Uterus (tissue), 4 donors: ENCODE measurements at places on chromosomes 7 and 10. TPM values are rescaled to one million over a fixed set of nuclear protein-coding genes. Genes with fewer than 3 reads are reported as not detected.

- DNase-seq = no peak
These were observed 35.0 kb downstream of the GLRX3 start for GRCh38 chr10:130171196-130171595.

DNA sequence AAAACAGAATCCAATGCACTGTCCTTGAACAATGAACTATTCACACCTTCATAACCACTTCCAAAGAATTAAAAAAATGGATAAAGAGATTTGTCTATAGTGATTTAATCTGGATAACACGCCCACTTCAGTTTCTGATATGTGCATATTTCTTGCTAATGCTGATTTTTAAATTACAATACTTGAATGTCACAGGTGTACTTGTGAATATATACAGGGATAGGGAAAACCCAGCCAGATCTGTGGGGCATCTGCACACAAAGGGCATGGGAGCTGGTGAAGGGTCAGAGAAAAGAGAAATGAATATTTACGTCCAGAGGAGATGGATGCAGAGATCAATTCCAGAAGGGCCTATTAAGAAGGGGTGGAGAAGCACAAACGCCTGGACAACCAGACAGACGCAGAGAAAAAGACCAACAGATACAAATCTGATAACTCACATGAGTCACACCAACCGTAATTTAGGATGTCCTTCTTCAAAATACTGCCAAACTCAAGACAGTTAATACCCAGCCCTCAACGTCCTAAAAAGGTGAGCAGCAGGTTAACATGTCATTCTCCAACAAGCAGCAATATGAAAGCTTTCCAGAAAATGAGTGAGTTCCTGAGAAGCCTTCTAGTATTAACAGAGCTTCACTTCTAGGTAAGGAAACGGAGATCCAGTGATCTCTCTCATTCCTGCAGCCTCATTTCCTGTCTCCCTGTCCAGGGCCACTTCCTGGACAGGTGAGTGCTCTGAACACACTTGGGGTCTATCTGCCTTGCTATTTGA, 41.9 kb downstream of the PIP4K2A start:
- DNase-seq = no peak

- DNase-seq = no peak
These were observed 44.3 kb downstream of the AHR start for GRCh38 chr7:17342756-17343155.

DNA sequence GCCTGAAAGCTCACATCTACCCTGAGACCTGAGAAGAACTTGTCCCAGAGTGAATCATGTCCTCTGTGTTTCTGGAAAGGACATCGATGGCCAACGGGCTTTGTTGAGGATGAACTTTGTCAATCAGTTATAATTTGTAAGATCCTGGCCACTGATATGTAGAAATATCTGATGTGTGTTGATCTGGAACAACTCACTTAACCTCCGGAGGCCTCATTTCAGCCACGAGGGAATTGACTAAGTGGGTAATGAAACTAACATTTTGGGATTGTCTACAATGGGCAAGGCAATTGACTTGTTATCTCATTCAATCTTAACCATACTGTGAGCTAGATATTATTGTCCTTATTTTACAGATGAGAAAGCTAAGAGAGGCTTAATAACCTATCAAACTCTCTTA, 468.1 kb upstream of the NRP1 start:
- no peak for DNase-seq

DNA sequence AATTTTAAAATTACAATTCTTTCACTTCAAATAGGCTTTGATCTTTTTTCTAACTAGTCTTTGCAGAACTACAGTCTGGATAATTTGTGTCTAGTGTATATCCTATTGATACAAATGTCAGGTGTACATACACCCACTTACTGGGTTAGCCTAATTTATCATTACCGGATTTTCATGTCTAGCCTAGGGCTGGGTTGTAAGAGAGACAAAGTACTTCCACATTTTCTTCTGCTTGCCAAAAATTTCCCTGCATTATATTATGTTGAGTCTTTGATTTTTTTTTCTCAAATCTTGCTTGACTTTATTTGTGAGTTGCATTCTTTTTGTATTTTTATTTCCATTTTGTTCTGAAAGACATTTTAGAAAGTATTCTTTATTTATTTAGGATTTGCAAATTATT, 284.8 kb upstream of the FZD8 start:
- DNase-seq = no peak

- DNase-seq = no peak
These were observed 139.3 kb downstream of the C1GALT1 start for GRCh38 chr7:7321681-7322080.

DNA sequence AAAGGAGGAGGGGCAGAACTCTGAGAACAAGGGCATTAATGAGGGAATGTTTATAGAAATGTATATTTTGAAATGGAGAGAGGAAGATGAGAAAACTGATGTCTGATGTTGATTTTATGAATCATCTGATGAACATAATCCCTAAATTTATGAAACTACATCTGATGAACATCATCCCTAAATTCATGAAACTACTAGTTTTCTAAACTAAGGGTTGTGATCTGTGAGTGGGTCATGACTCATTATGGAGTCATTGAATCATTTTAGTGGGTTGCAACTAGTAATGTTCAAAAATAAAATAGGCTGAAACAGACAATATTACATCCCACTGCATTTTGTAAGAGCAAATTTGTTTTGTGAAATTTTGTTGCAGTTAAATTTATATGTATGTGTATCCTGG, 442.6 kb upstream of the TEX47 start:
- DNase-seq = no peak

DNA sequence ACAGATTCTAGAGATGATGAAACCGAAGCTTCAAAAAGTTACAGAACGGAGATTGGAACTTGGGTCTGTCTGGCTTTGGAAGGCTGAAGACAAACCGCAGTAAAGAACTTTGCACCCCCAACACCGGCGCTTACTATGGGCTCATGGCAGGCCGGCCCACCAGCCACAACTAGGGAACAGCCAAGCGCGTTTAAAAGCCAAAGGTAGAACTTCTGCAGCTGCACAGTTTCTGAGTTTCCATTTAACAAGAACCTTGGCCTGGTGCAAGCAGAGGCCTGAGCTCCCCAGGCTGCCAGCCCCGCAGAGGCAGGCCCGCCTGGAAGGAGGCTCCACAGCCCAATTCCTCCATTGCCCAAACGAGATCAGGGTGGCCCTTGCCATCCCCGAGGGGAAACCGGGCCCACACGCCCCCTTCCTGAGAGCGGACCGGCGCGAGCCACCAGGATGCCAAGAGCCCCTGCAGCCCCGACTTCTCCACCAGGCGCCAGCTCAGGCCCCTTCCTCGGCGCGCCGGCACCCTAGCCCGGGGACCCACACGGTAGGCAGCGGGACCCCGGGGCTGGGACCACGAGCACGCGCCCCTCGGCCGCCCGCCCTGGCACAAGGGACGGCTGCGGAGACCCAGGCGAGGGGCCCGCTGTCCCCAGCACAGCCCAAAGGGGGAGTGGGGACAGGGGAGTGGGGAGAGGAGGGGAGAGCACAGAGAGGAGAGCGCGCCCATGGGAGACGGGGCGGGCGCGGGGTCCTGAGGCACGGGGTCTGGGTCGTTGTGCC, 566 bp downstream of the MAD1L1 start:
- no peak for DNase-seq

GRCh38 chr7:52120912-52121311, 804.3 kb upstream of the COBL start:
- DNase-seq = no peak

GRCh38 chr10:7082967-7083366, 327.9 kb downstream of the SFMBT2 start:
- no peak for DNase-seq

- no peak for DNase-seq
These were observed 91.9 kb upstream of the GHITM start for GRCh38 chr10:84047258-84048010.

- peak; percentile 56 for DNase-seq
These were observed 17.5 kb downstream of the RCC1L start for GRCh38 chr7:75055830-75056772.

- DNase-seq = no peak
These were observed 41.2 kb downstream of the ANLN start for GRCh38 chr7:36430881-36431280.

- DNase-seq = no peak
These were observed 63.5 kb downstream of the LGI1 start for GRCh38 chr10:93821051-93821772.

- DNase-seq = no peak
These were observed 131.1 kb downstream of the KCND2 start for GRCh38 chr7:120404042-120404441.

GRCh38 chr10:68172324-68172723, 59.6 kb downstream of the ATOH7 start:
- DNase-seq = no peak

DNA sequence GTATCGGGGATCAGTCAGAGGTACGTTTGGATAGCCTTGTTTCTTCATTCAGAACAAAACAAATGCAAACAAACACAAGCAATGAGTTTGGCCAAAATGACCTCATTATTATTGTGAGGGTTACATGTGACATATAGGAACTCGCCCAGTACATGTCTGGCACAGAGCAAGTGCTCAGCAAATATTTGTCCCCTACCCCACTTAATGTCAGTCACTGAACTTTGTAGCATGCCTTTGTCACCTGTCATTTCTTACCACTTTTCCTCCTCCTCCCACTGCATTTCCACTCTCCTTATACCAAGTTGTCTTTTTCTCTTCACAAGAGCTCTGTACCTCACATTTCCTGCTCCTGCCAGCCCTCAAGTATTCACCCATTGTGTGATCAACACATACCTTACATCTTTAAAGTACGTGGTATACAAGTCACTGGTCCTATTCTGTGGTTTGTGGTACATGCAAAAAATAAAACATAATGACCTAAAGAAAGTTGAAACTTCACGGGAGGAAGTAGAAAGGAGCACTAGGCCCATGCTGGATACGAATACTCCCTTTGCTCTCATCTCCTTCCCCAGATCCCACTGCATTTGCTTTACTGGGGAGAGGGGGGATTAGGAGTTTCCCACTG, 236.0 kb downstream of the INHBA start:
- no peak for DNase-seq

- no peak for DNase-seq
These were observed 85.0 kb downstream of the UNCX start for GRCh38 chr7:1317646-1318045.

GRCh38 chr10:109914966-109915365, 8.3 kb downstream of the XPNPEP1 start:
- DNase-seq = peak; percentile 70

GRCh38 chr7:84688671-84689070, 494.1 kb upstream of the SEMA3A start:
- no peak for DNase-seq

GRCh38 chr10:99740933-99741559, 9.0 kb downstream of the CUTC start:
- DNase-seq = no peak

DNA sequence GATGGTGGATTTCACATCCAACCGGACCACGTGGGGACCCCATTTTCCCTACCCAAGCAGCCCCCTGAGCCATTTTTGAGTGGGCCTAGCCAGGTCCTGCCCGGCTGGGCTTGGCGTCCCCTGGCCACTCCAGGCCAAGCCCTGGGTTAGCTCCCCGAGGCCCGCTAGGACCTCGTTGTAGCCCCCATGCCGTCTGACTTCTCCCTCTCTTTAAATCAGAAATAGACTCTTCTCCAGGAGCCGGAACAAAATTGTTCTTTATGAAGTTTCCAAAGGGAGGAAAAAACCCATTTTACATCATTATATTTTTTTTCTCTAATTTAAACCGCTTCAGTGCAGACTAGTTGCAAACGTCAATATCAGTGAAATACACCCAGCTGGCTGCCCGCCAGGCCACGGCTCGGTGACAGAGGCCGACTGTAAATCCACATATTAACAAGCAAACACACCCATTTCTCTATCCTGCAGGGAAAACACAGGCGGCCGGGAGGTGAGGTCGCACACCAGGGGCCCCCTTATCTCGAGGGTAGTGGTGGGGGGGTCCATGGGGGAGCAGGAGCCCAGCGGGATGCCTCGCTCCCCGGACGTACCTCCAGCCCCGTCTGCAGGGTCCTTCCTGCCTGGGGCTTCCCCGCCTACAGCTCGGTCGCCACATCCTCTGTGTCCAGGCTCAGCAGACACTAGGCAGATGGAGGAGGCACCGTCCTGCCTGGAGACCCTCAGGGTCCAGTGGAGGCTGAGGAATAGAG, 72.7 kb downstream of the ELFN1 start:
- DNase-seq = peak; percentile 46

GRCh38 chr7:152636441-152636840, 39.5 kb downstream of the XRCC2 start:
- no peak for DNase-seq

DNA sequence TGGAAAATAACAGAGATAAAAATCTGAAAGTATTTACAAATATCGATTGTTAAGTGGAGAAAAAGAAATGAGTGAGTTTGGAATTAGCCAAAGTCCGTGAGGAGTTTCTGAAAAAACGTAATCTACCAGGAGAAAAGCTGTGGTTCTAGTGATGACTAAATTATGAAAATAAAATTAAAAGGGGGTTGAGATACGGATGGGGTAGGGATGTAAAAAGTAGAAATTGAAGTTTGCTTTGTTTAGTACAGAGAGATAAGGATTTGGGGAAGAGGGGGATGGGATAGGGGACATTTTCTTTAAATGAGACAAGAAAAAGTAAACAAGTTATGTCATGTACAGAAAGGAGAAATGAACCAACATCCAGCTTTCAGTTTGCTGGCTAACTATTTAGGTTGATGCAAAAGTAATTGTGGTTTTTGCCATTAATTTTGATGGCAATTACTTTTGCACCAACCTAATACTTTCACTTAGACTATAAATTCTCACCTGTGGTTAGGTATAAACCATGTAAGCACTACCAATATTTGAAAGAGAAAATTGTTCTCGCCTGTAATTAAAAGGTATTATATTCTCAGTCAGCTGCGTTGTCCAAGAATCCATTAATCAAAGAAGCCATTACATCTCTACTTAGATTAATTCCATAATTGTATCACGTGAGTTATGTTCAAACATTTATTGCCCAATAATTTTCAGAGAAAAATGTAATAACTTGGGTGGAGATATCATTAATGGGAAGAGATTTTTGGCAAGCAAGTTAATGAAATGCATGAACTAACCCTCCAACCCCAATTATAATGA, 143.0 kb upstream of the NRP1 start:
- no peak for DNase-seq

GRCh38 chr7:132492823-132493445, 83.3 kb downstream of the PLXNA4 start:
- DNase-seq = no peak

GRCh38 chr10:127196282-127197153, at the start of gene INSYN2A:
Gene INSYN2A, minus strand, starts transcription at chr10:127196591. Its CDS starts 20,196 bp downstream, at chr10:127176395.
- peak; percentile 42 for DNase-seq

The AKR1D1 gene
- total RNA-seq = not detected

The NPTX2 gene
- total RNA-seq = 4.1 TPM

The HOXA4 gene
- 0.14 TPM for total RNA-seq

The ADAP1 gene
- total RNA-seq = 3.2 TPM

The FXYD4 gene
- not detected for total RNA-seq

The NOS3 gene
- total RNA-seq = 50.1 TPM

The STAG3 gene
- total RNA-seq = not detected

The GHRHR gene
- not detected for total RNA-seq

The CRYGN gene
- 2.4 TPM for total RNA-seq

The GRM3 gene
- total RNA-seq = 2.1 TPM

The OR2A12 gene
- not detected for total RNA-seq

The MYL10 gene
- total RNA-seq = not detected

The RNF32 gene
- not detected for total RNA-seq
